ENCODE measurements at places on chromosomes 7 and 10.
A peak's percentile ranks its signal among the peaks of the same experiment; 100 is the strongest.

GRCh38 chr10:79328737-79329504, 18.3 kb upstream of the PPIF start:
- peak; percentile 22 for DNase-seq

GRCh38 chr10:49502358-49502757, 36.6 kb downstream of the ERCC6 start:
- DNase-seq = no peak

DNA sequence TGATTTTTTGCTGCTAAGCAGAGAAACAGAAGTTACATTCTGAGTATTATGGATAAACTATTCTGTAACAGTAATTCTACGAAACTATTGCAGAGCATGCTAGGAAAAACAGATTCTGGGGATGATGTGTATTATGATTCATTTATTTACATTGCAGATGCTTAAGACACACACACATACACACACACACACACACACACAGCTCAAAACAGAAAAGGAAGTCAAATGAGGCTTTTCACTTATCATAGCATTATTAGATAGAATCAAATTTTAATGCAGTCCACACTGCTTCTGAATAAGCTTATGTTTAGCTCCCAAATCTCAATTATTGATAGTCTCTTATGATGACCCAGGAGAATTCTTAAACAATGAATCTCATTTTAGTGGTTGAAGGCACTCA, 307.2 kb downstream of the HGF start:
- no peak for DNase-seq

DNA sequence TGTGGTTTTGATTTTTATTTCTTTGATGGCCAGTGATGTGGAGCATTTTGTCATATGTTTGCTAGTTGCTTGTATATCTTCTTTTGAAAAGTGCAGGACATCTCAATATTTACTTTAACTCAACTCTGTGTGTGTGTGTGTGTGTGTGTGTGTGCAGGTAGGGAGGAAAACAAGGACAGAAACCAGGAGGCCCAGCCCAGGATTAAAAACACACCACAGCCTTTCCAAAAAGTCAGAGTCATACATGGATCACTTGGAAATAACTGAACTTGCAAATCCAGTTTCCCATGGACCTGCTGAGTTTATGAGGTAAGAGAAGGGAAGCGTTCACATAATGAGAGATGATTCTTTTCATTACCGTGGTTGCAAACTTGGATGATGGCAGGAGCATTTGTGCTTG, 189.9 kb upstream of the LYZL1 start:
- no peak for DNase-seq

- peak; percentile 27 for DNase-seq
Measured at GRCh38 chr10:113953505-113954272, 90.0 kb upstream of the ADRB1 start.

- no peak for DNase-seq
Measured at GRCh38 chr10:91076991-91077548, 143.4 kb upstream of the PCGF5 start.

DNA sequence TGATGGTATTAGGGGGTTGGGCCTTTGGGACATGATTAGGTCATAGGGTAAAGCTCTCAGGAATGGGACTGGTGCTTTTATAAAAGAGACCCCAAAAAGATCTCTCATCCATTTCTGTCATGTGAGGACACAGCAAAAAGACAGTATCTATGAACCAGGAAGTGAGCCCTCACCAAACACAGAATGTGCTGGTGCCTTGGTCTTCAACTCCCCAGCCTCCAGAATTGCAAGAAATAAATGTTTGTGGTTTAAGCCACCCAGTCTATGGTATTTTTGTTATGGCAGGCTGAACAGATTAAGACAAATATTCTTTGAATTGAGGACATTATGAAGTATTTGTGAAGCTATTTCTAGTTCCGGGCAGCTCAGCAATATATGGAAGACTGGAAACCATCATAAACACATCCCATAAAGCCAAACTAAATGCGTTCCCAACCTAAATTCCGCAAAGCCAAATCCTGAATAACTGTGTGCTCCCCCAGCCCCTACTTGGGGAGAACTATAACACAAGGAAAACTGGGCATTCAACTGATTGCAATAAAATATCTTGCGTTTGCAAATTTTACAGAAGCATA, 153.7 kb downstream of the GALNT17 start:
- no peak for DNase-seq

DNA sequence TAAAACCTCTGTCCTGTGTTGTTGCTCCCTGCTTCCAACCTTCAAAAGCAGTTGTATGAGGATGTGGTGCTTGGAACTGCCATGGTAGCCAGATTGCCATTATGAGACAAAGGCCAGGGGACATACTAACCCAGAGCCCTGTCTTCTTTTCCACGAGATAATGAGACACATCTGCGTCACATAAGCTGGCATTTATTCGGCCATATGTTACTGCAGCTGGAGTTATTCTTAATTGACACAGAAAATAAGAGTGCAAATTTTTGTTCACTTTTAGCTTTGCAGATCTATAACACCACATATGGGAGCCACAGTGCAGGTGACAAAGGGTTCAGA, 15.5 kb upstream of the PDLIM1 start:
- DNase-seq = no peak

- DNase-seq = no peak
Measured at GRCh38 chr10:105967256-105967655, 1197.2 kb downstream of the SORCS1 start.

DNA sequence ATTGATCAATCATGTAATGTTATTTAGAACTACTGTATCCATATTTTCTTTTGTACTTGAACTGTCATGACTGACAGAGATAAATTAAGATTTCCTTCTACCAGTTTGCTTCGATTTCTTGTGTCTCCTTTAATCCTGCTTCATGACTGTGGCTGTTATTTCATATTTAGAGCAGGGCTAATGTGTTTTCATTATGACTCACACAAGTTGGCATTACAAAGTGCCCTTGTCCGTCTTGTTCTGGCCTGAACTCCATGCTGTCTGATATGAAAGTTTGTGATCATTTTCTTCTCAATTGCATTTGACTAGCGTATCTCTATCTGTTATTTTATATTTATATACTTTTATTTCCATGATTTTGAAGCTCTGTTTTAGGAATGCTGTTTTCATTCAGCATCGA, 344.1 kb upstream of the PRKCQ start:
- no peak for DNase-seq

DNA sequence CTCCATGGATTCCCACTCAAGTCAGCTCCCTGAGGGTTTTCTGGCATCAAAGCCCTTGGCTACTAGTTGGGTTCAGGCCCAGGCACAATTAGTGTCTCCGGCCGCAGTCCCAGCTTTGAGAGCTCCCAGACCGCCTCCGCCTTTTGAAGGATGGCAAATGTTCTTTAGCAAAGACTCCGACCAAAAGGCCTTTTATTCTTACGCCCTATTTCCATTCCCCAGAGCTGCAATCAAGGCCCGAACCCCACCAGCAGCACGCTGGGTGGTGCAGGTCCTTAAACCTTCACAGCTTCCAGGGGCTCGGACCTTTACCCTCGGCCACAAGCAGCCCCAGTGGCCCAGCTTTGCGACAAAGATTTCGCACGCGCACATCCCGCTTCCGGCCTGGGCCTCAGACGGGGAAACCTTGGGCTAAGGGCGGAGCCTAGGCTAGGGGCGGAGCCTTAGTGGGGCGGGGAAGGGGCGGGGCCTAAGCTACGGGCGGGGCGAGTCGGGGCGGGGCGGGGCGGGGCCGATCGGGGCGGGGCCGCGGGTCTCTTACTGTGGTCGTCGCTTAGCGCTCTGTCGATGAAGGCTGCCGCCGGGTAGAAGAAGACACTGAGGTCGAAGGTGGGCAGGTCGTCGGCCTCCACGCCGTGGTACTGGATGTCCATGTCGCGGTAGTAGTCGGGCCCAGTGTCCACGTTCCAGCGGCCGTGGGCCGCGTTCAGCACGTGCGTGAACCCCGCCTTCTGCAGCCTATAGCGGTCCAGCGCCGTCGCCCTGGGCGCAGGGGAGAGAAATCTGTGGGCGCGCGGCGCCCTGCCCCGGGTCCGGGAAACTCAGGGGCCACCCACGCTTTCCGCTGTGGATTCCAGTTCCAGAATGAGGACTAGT, 68.0 kb upstream of the SAMD8 start:
- peak; percentile 79 for DNase-seq

- no peak for DNase-seq
Measured at GRCh38 chr10:38600696-38601095, 506.6 kb downstream of the ZNF37A start.

GRCh38 chr7:55156919-55157763, 138.3 kb downstream of the EGFR start:
- no peak for DNase-seq

DNA sequence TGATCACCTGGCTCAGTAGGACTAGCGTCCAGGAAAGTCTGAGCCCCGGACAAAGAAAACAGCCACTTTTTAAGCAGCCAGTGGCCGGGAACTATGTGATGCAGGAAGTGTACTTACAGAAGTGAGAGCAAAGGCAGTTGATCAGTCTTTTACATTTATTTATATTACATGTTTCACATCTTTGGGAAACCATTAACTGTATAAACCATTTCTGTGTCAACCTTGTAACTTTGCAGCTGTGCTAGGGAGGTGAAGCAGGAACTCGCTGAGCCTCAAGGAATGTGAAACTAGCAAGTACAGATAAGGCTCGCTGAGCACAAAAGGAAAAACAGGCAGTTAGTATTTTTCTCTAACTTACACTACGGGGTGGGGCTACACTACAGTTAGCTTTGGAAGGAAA, 39.9 kb upstream of the HECW1 start:
- no peak for DNase-seq

GRCh38 chr7:157413881-157414701, 77.3 kb downstream of the DNAJB6 start:
- DNase-seq = no peak

- DNase-seq = no peak
Measured at GRCh38 chr10:35661236-35661635, 19.1 kb upstream of the FZD8 start.

- DNase-seq = no peak
Measured at GRCh38 chr7:1964211-1964912, 268.4 kb downstream of the MAD1L1 start.

GRCh38 chr10:48802611-48803071, 118.0 kb downstream of the WDFY4 start:
- no peak for DNase-seq

DNA sequence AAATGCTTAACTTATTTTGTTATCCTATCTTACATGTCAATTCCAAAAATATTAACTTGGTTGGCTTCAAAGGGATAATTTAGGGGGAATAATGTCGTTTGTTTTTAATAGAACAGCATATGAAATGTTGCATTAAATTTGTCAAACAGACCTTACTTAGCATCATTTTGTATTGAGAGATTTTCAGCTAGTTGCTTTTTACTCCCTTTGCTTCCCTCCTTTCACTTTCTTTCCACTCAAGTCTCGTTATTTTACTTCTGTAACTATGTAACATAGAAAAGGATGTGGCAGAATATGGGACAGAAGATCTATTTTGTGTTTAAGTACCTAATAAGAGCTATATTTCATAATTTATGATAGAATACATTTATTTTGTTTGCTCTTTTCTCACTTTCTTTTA, 2.6 kb downstream of the PHYHIPL start:
- no peak for DNase-seq

- DNase-seq = no peak
Measured at GRCh38 chr7:39656415-39656814, 33.0 kb downstream of the RALA start.

DNA sequence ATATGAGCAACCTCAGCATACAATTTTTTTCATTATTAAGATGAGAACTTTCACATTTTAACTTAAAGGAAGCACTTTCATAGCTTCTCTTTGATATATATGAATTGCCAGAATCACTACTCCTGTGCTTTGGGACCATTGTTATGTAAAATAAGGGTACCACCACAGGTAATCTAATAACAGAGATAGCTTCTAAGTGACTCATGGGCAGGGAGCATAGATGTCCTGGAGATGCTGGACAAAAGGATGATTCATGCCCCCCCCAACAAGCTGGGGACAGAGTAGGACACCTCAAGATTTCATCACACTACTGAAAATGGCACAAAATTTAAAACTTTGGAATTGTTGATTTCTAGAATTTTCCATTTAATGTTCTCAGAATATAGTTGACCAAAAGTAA, 641.1 kb downstream of the PCDH15 start:
- no peak for DNase-seq

- no peak for DNase-seq
Measured at GRCh38 chr10:1396297-1396635, 340.1 kb downstream of the WDR37 start.
